Stimulated activated CD4-positive, alpha-beta T cell treated with anti-CD3 and anti-CD28 coated beads, Interleukin-12 subunit alpha, Interleukin-12 subunit beta, amount 100 ng/mL, for 24 hours (primary cell): ENCODE measurements at places on chromosomes 11 and 22.

DNA sequence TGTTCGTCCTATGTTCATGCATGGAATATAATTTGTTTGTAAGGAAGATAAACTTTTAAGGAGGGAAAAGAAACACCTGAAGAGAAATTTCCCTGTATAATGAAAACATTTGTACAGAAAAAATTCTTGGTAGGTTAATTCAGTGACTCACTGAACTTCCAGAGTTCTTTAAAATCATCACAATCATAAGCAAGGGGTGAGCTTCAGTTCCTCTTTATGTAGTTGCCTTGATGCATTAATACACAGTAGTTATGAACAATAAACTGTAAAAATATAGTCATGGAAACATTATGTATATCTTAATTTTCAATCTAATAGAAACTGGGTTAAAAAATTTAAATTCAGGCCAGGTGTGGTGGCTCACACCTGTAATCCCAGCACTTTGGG, 1.1 kb upstream of the C11orf65 start:
- DNase-seq, result no peak

GRCh38 chr22:22857607-22858558, 29.7 kb upstream of the IGLL5 start:
- no peak for DNase-seq

- DNase-seq, result peak; percentile 24
Observed at GRCh38 chr22:30694171-30694639, 469 bp upstream of the OSBP2 start.

- DNase-seq, result peak; percentile 27
Observed at GRCh38 chr11:8099291-8099899, 18.4 kb downstream of the TUB start.

DNA sequence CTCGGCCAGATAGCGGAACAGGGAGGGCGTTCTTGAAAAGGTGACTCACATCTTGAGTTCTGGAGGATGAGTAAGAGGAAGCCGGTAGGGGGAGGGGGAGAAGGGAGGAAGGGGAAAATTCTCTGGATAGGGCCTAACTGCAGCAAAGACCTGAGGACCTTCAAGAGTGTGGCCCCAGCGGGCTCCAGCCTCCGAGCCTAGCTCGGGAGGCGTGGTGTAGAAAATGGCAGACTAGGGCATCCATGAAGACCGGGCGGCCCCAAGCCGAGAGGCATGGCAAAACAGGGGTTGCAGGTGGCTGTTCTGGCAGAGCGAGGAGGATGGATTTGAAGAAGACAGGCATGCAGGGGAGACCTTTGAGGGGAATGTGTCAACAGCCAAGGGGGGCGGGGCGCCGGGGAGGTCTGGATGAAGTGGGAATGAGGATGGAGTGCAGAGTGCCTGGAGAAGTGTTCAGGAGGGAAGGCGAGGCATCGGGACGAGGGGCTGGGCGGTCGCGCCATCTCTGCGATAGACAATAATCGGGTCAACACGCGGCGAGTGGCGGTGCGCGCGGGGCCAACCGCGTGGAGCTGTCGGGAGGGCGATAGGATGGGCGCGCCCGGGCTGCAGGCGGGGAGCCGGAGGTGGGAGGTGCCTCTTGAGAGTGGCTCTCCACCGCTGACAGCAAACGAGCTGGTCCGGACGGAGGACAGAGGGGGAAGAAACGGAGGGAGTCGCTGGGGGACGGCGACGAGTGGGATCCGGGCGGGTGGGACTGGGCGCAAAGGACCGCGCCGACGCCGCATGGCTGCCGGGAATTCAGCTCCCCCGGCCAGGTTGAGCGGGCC, 40.0 kb upstream of the CREB3L1 start:
- peak; percentile 65 for DNase-seq

DNA sequence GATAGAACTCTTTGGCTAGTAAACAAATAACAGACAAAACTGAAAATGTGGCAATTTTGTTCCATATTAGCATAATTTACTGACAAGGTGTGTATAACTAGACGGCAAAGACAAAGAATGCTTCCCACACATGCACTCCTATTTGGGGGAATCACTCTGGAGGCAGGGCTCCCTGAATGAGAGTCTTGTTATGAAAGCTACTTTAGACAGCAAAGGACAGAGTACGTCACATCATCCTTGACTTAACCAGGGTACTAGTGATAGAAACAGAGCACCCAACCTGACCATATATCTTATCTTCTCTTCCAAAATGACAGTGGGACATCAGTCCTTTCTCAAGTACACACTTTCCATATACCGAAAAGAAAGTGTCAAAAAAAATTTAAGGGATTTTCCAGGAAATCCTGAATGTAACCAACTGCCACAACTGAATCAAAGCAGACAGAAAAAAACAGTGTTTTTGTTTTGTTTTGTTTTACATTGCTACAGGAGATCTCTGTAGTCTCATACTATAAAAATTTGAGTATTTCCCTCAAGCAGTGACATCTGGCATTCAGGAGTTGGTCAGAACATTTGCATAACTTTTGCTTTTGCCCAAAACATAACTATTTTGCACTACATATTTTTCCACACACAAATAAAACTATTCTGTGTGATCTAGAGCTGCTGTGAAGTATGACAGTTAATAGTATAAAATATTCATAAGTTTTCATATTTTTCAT, 98.9 kb downstream of the ARHGAP20 start:
- no peak for DNase-seq

GRCh38 chr11:98195300-98195699, 825.4 kb upstream of the CNTN5 start:
- no peak for DNase-seq

DNA sequence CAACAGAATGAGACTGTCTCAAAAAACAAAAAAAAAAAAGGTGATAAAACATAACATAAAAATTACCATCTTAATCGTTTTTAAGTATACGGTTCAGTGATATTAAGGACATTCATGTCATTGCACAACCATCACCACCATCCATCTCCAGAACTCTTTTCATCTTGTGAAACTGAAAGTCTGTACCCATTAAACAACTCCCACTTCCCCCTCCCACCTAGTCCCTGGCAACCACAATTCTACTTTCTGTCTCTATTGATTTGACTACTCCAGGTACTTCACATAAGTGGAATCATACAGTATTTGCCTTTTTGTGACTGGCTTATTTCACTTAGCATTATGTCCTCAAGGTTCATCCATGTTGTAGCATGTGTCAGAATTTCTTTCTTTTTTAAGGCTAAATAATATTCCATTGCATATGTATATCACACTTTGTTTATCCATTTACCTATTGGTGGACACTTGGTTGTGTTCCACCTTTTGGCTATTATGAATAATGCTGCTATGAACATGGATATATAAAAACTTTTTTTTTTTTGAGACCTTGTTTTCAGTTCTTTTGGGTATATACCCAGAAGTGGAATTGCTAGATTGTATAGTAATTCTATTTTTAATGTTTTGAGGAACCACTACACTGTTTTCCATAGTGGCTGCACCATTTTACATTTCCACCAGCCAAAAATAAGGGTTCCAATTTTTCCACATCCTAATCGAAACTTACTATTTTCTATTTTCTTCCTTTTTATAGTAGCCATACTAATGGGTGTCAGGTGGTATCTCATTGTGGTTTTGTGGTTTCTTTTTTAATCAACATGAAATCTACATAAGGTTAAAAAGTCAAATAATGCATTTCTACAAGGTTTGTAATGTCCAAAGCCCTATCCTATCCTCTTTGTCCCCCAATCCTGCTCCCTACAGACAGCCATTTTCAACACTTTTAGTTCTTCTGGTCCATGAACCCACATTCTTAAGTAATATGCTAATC, 23.4 kb upstream of the PIK3C2A start:
- DNase-seq, result no peak

- DNase-seq, result no peak
Observed at GRCh38 chr11:36258730-36259360, 30.4 kb downstream of the COMMD9 start.

DNA sequence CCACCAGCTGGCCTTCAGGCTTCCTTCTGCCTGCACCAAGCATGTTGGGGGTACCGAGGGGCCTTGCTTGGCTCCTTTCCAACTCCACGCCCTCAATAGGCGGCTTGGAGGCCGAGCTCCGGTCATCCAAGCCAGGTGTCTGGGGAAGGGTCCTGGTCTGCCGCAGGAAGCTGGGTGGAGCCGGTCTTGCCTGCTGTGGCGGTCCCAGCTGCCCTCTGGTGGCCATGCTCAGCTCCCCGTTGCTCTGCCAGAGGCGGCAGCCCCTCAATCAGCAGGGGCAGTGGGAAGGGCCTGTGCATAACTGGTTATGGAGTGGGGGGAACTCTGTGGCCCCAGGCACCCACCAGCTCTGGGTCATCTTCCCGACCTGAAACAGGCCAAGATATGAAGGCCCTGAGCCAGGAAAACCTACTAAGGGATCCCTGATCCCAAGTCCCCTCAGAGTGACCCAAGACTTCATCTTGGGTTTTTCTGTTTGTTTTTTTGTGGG, 3.2 kb downstream of the ARVCF start:
- DNase-seq, result no peak

DNA sequence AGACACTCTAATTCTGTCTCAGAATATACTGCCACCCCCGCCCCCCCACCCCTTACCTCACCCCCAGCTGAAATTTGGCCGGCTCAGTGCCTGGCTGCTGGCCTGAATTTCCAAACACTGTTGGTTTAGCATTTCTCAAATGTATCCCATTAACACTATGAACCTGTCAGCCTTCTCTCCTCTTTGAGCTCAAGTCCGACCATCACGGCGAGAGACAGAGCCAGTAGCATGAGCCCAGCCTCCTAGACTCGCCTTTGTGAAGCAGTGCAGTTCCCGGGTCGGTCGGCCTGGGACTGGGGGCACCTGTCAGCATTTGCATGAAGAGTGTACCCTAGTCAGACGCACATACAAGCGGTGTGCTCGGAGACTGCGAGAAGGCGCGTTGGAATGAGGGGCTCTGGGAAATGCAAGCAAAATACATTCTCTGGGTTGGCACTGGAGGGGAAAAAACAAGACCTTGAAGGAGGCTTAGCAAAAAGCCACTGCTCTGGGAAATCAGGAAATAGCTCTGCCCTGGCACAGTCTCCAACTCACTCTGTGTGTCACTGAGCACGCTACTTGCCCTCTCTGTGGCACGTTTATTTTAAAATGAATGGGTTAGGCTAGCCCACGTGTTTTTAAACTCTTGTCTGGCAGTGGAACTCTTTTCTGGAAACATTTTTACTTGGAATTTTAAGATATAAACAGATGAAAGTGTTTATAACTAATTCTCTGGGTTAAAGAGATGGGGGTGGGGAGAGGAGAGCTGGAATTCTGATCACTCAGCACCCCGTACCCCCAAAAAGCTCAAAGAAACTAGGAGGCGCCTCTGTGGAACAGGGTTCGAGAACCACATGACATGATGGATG, 108.3 kb downstream of the TIMP3 start:
- no peak for DNase-seq

GRCh38 chr22:46297151-46297812, 612 bp downstream of the GTSE1 start:
- no peak for DNase-seq

DNA sequence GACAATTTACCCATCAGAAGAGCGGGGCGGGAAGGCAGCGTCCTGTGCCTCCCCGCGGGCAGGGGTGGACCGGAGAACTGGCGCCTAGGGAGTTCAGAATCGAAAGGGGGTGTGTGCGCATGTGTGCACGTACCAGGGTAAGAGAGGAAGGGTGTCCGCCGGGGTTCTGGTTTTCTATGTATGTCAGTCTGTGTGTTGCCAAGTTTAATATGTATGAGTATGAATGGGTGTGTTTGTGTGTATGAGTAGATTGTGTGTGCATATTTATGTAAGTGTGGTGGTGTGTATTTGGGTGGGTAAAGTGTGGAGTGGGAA, 2.0 kb downstream of the KCNC1 start:
- DNase-seq, result no peak

GRCh38 chr22:47094861-47095330, 332.4 kb downstream of the TBC1D22A start:
- no peak for DNase-seq

DNA sequence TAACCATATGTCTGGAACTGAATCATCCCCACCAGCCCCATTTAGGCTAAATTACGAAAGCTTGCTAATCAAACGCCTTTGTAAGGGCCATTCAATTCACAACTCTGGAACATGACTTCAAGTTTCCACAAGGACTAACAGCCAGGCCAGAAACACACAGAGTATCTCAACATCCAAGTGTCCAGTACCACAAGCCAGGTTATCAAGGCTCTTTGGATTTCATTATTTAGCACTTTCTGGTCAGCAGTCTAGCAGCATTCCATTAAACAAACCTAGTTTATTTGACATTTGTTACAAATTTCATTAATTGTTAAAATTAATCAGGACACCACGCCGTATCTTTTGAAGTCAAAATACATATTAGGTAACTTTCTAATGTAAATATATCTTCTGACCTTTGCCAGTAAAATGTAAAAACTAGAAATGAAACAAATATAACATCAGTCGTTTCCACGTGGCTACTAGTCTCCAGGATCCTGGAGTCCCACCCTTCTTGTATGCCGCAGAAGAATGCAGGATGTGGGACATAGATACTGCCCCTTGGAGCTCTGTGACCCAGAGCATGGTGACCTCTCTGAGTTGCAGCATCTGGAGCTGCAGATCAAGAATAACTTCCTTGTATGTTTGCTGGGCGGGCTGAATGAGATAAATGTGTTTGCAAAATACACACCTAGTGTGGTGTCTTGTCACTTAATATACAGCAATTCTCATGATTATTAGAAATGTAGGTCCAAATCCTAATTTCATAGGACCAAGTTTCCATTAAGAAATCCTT, 64.7 kb downstream of the MPPED2 start:
- no peak for DNase-seq

DNA sequence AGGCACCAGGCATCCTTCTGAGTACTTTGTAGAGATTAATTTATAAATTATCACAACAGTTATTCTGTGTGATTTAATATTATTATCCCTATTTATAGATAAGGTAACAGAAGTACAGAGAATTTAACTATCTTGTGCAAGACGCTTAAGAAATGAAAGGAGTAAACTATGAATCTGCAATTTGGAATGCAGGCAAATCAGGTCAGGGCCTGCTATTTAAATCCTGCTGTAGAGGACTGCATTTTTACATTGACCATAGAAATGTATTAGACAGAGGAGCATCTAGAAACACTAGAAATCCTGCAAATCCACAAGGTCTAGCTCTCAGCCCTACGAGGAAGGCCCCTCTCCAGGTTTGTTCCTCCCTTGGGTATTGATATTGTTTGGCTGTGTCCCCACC, 336.2 kb downstream of the ETS1 start:
- DNase-seq, result no peak

DNA sequence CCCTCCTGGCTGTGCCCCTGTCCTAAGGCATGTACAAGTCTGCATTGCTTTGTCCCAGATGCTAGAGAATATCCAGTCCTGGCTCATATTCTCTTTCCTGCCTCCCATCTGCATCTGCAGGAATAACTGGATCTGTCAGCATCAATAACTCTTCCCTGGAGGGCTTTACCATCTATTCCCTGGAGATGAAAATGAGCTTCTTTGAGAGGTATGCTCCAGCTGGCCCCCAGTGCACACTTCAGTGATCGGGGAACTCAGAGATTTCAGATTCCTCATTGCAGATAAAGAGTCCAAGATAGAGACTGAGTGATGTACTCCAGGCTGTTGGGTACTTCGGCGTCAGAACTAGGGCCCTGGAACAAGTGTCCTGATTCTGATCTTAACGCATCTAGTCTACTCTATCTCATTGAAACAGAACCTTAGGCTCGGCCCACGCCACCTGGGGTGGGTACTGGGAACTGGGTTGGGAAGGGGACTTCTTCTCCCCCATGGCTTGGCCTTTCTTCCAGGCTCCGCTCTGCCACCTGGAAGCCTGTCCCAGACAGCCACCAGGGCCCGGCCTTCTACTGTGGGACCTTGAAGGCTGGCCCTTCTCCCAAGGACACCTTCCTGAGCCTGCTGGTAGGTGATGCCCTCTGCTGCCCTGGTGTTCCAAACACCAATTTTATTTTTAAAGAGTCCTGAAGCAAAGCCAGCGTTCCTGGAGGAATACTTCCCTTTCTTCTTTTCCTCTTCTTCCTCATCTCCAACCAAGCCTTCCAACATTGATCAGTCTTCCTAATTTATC, 17.8 kb upstream of the GLB1L2 start:
- DNase-seq, result no peak
